Activated naive CD4-positive, alpha-beta T cell treated with Interleukin-2 at 50 U/mL for 16 hours (primary cell): ENCODE measurements at places on chromosomes 1 and 21.

- DNase-seq, result no peak
Measured at GRCh38 chr1:186231861-186232436, 143.1 kb downstream of the TPR start.

GRCh38 chr1:226728448-226728847, 10.6 kb downstream of the ITPKB start:
- no peak for DNase-seq

- no peak for DNase-seq
Measured at GRCh38 chr1:234726359-234726943, 116.5 kb upstream of the IRF2BP2 start.

DNA sequence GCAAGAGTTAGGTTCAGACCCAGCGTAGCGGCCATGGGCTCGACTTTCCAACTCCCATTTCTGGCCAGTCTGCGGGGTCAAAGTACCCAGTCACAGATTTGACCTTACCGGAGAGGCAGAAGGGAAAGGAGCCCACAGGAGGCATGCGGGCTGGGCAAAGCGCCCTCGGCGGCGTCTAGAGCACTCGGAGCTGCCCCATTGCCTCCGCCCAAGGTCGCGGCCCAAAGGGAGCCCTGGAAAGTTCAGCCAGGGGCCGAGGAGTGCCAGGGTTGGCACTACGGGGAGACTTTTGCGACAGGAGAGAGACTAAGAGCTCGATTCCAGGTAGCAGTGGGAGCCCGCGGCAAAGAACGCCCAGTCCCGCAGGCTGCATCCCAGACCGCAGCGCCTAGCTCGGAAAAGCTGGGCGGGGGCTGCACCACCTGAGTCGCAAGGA, 896 bp downstream of the KANK4 start:
- no peak for DNase-seq

GRCh38 chr1:3923378-3924185, 23.5 kb upstream of the C1orf174 start:
- no peak for DNase-seq

GRCh38 chr1:231549733-231550447, 21.4 kb downstream of the TSNAX start:
- no peak for DNase-seq

DNA sequence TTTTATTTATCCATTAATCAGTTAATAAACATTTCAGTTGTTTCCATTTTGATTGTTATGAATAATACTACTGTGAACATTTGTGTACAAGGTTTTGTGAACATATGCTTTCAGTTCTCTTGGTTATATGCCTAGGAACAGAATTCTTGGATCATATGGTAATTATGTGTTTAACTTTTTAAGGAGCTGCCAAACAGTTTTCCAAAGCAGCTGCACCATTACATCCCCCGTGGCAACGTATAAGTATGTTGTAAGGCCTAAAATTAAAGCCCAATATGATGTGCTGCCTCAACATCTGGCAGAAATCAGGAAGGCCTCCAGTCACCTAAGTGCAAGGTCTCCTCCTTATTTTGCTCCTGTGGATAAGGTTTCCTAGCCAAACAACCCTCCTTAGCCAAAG, 235.6 kb upstream of the CACYBP start:
- no peak for DNase-seq

DNA sequence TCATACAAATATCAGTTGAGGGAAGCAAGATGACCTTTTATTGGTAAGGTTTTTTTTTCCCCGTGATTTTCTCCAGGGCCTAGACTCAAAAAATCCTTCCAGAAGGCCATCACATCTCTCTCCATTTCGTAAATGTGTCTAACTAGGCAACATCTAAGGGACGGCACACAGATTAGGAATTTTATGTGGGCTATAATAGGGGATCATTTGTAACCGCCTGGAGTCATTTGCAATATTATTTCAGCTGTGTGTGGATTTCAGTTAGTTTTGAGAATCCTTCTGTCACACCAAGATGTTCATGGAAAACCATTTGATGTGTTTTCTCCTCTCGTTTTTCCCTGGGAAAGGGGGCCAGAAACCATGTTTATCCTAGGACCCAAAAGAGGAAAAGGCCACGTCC, 63.1 kb downstream of the ATP5PO start:
- DNase-seq, result no peak

DNA sequence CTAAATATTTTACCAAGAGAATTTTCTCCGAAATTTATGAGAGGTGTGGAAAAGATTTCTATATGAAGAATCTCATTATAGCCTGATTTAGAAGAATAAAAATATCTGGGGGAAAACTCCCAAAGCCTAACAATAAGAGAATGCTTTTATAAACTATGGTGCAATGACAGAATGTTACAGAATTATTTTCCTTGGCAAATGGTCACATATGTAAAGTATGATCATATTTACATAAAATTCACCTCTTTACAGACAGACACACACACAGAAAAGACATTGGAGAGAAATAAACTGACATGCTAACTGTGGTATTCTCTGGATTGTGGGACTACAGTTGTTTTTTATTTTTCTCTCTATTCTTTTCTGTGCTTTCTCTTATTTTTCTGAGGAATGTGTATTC, 226.3 kb upstream of the USP24 start:
- DNase-seq, result no peak

DNA sequence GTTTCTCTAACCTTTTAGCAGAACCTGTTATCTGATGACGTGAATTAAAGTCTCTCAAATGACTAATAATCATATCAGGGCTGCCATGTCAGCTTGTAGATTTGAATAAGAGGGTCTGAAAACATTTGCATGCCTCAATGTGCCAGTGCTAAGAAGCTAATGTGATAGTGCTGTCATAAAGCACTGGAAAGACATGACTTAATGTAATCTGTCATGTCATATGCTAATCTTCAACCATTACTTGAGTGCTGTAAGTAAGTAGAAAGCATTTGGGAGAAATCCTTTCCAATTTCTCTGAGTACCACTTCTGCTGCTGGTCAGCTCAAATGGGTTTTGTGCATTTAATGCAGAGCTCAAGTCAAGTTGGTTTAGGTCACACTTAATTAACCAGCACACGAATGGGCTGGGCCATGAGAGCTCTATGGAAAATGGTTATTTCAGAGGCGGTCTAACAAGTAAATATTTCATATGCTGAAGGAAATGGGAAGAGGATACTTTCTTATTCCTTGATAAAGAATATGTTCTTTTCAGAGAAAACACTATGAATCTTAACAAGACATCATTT, 609.2 kb downstream of the LMO4 start:
- DNase-seq, result no peak

DNA sequence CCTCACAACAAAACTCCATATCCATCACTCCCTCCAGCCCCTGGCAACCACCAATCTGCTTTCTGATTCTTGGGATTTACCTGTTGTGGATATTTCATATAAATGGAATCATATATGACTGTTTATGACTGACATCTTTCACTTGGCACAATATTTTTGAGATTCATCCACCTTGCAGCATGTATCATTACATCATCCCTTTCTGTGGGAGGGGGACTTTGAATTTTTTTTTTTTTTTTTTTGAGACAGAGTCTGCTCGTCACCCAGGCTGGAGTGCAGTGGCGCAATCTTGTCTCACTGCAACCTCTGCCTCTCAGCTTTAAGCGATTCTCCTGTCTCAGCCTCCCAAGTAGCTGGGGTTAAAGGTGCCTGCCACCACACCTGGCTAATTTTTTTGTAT, 128.2 kb downstream of the ITSN1 start:
- DNase-seq, result no peak

DNA sequence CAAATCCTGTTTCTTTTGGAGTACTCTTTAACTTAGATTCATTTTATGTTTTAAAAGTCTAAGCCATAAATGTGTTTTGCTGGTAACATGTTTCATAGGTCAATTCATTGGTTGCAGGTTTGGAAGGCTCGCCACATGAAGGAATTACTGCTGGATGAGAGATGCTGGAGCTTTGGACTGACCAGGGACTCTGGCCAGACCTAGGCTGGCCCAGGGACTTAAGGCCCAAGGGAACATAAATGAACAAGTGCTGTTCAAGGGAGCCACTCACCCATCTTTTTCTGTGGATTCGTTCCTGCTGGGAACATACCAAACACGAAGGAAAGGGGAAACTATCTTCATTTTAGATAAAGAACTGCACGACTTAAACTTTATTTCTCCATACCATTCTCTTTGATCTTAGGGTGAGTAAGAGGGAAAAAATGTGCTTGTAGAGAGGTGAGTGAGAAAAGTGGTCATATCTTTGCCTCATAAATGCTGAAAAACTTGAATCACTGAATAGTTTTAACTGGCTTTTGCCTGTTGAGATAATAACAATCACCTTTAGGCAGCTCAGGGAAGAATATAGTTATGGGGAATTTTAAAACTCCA, 15.3 kb upstream of the SHCBP1L start:
- DNase-seq, result no peak

DNA sequence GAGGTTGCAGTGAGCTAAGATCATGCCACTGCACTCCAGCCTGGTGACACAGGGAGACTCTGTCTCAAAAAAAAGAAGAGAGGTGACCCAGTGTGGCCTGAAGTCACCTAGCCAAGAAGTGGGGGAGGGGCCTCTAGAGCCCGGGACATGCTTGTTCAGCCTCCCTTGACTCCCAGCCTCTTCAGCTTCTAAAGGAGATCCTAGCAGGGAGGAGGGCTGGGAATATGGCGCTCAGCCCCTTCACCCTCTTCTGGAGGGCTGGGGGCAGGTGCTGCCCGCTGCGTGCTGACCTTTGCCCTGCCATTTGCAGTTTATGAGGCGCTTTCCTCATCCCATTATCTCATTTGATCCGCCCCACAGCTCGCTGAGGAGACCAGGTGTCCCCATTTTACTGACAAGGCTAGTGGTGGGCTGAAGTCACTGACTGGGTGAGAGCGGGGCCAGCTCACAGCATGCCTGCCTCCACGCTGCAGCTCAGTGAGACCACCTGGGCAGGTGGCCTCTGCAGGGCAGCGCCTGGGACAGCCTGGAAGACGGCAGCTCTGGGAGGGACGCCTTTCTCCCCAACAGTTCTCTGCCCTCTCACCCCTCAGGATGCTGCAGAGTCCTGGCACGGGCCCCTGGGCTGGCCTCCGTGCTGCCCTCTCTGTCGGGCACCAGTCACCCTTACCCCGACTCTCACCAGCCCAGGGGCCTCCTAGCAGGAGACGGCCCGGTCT, 7.5 kb downstream of the ELF3 start:
- DNase-seq, result no peak

DNA sequence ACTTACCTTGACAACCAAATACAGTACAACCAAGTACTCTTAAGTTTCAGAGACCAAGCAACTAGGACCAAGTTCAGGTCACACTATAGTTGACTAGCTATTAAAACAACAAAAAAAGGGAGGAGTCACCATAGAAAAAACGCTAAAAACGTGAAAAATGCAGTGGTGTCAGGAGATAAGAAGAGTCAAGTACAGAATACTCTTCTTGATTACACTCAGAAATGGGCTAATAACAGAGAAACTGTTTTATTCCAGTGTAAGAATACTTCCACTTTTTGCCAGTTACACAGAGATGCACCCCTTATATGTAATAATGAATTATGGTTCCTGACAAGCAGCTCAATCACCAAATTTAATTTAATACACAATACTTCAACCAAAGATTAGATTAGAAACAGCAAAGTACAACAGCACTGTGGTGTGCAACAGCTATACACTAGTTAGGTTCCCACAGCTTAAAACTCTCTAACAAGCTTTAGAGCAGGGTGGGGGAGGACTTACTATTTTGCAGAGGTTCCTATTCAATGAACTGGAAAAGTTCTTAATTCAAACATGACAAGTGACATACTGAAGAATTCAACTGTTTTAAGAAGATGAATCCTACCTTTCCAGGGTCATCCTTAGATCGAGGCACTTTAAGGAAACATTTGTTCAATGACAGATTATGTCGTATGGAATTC, 70.4 kb downstream of the FOXJ3 start:
- no peak for DNase-seq
